ENCODE measurements at places on chromosomes 2 and 18. TPM values are rescaled to one million over a fixed set of nuclear protein-coding genes. Genes with fewer than 3 reads are reported as not detected.

EMILIN1 gene
- 95.1 TPM for total RNA-seq

TMBIM1 gene
- total RNA-seq: 184 TPM

ZNF396 gene
- total RNA-seq: 3.3 TPM

PLB1 gene
- 7.1 TPM for total RNA-seq

All from tibial nerve (tissue), 4 donors.